Effector CD4-positive, alpha-beta T cell (primary cell): ENCODE measurements at places on chromosomes 7 and 10.

DNA sequence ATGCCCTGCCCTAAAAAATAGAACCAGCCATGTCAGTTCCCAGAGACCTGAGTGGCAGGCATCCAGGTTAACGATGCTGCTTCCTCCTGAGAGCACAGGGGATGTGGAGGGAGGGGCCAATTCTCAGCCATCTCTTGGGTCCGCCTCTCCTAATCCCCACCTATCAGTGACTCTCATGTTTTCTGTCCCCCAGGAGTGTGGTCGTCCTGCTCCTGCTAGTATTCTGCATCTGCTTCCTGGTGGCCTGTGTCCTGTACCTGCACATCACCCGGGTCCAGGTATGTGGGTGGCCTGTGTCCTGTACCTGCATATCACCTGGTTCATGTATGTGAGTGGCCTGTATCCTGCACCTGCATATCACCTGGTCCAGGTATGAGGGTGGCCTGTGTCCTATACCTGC, 105.3 kb downstream of the ADCY1 start:
- no peak for DNase-seq

DNA sequence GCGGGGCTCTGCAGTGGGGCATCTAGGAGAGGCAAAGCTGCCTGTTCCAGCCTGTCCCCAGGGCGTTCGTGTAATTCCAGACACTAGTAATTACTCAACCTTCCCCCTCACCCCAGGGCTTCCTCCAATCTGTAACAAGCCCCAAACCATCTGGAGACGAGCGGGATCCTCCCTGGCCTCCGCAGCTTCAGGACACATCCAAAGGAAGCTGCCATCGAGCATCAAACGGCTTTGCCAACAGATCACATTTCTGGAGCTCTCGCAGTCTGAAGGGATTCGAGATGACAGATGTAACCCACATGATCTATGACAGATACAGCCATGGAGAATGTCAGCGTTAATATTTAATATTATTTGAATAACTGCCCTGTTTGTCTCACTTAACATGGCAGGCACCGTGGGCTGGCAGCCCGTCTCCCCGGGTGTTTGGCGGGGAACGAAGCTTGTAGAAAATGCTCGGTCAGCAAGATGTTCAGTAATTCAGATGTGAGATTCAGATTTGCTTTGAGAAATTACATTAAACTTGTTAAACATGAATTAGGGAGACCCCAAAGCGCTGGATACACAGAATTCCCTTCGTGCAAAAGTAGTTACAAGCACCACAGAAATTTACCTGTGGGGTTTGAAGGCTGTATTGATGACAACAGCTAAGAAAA, 108.5 kb upstream of the C7orf33 start:
- DNase-seq: no peak

DNA sequence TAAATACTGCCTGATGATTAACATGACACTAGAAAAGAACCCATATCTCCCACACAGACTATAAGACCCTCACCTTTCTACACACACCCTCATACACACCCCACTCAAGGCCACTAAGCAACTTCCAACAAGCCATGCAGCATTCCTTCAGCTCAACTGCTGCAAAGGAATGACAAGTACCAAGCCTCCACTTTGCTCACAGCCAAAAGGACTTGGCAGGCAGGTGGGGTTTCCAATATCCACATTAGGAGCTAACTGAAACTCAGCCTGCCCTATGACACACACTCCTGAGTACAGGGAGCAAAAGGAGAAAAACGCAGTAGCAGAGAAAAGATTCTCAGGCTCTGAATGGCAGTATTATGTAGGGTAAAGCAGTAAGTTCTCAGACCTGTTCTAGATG, 13.4 kb downstream of the USP54 start:
- DNase-seq: no peak

GRCh38 chr10:30789806-30790205, 160.3 kb upstream of the LYZL2 start:
- no peak for DNase-seq

GRCh38 chr10:15122477-15123030, 25.4 kb downstream of the RPP38 start:
- DNase-seq: no peak

DNA sequence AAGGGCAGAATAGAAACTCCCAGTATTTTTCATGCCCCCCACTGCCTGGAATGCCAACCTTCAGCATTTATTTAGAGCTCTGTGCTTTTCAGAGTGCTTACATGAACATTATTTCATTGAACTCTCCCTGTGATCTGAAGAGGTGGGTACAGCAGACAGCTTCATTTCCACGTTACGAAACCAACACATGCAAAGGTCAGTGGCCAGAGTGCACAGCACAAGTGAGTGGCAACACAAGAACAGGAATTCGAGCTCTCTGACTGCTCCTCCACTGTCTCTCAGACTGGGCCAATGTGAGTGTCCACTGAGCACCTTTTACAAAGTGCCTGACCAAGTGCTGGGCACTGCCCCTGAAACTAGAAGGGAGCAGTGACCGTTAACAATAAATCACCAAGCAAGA, 162.9 kb downstream of the GLI3 start:
- no peak for DNase-seq

- no peak for DNase-seq
Observed at GRCh38 chr10:52484206-52485065, 170.4 kb downstream of the DKK1 start.

GRCh38 chr7:69883399-69883891, 285.2 kb downstream of the AUTS2 start:
- no peak for DNase-seq

- no peak for DNase-seq
Observed at GRCh38 chr10:52673468-52673867, 99.1 kb downstream of the MBL2 start.

DNA sequence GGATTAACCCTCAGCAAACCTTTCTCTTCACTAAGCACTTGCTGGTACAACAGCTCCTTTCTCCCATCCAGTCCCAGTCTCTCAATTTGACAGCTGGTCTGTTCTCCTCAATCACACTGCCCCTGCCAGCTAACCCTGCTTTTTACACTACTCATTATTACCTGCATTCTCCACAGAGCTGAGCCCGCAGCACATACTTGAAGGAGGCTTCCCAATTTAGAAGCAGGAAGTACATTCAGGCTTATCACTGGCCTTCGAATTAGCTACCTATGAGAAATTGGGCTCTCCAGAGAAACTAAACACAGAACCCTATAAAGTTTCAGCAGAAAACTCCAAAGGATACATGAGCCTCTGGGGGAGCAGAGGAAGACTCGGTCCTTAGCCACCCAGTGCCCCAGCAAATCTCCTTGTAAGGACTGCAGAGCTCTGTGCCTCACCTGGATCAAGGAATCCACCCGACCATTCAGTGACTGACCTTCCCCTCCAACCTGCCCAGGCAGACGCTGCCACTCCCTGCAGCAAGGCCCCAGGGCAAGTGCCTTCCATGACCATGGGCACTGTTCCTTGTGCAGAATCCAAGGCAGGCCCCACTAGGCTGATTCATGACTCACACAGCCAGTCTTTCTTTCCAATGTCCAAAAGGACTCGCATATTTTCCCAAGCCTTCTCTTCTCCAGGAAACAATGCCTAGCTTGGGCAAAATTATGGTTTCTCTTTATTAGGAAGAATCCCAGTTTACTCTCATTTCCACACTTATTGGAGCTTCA, 68.0 kb downstream of the VOPP1 start:
- no peak for DNase-seq

DNA sequence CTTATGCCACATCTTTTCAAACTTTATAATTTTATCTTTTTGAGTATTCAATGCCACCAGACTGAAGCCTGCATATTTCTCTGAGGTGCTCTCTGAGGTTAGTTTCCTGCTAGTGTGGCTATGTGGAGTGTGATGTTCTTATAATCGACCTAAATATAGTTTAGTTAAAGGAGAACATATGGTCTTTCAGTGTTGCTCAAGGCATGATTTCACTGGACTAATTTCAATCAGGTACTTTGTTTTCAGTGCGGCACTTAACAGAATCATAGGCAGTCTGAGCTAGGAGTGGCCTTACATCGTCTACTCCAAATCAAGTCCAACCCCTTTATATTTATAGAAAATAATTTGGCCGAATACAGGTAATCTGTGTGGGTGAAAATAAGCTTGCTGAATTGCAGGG, 134.2 kb downstream of the NXPH1 start:
- DNase-seq: no peak

GRCh38 chr10:30158325-30158960, 99.1 kb upstream of the JCAD start:
- no peak for DNase-seq

DNA sequence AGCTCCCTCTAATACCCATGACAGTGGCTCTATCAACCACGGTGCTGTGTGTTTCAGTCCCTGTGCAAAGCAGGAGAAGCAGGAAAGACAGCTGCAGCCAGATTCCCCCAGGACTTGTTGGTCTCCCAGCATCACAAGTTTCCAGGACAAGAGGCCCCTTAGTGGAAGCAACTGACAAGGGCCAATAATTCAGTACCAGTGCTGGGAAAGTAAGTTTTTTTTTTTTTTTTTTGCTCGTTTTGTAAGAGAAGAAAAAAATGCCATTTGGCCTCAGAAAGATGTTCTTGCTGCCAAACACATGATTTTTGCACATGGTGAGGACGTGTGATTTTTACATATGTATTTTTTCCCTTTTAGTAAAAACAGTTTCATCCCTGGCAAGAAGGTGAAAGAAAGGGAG, 284.2 kb upstream of the ZMIZ1 start:
- no peak for DNase-seq

DNA sequence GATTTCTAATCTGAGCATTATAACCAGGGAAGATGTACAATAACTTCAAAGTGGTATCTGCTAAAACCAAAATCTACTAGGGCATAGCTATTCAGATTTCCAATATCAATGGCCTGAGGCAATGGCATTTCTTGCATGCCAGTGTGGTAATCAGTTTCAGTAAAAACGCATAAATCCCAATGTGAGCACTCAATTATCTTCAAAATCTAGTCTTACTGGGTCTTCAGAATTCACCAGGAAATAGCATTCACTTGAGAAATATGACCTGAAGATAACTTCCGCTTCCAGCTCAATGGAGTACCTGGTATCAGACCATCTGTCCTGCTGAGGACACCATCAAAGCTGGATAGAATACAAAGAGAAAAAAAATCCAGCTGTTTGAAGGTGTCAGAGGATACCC, 72.4 kb downstream of the TRIL start:
- no peak for DNase-seq

DNA sequence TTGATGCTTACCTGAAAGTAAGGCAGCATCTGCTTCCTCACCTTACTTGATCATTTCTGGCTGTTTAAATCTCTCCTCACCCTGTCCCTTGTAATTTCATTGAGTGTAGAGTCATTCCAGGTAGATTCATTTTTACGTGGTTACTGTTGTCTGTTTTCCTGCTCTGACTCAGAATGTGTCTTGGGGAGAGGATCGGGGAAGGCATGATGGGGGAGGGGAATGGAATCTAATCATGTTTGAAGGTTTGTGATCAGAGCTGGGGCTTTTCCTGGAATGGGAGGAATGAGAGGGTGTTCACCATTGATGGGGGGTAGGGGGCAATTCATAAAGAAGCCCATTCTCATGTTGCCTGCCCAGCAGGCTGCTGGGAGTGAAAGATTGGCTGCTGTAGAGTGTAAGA, 18.7 kb downstream of the SEC24C start:
- no peak for DNase-seq

- no peak for DNase-seq
Observed at GRCh38 chr10:30873411-30873810, 158.3 kb downstream of the ZNF438 start.

GRCh38 chr10:62589689-62590088, 214.8 kb upstream of the ADO start:
- DNase-seq: no peak

- no peak for DNase-seq
Observed at GRCh38 chr10:33410096-33410859, 75.8 kb upstream of the NRP1 start.
